ENCODE measurements at places on chromosomes 12 and 14.
A peak's percentile ranks its signal among the peaks of the same experiment; 100 is the strongest.

- no peak for DNase-seq
These were observed 107.0 kb upstream of the FKBP4 start for GRCh38 chr12:2687726-2688125.

GRCh38 chr12:119630962-119631550 is 36.9 kb upstream of the PRKAB1 start:
- no peak for DNase-seq

DNA sequence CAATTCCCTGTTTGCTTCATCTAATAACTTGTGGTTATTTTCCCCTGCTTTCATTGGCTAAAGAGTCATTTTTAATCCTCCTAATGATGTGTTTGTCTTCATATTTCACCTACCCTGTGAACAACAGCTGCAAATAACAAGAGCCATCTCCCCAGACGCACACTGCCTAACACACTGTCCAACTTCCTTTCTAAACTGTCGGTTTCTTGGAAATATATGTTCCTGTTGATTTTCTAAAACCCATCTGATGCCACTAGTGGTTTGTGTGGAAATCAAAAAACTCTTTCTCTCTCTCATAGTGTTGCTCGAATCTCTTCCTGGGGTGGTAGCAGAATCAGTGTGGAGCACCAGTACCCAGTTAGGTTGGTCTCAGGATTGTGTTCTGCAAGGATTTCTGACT is 226.9 kb downstream of the EPS8 start:
- DNase-seq: no peak

DNA sequence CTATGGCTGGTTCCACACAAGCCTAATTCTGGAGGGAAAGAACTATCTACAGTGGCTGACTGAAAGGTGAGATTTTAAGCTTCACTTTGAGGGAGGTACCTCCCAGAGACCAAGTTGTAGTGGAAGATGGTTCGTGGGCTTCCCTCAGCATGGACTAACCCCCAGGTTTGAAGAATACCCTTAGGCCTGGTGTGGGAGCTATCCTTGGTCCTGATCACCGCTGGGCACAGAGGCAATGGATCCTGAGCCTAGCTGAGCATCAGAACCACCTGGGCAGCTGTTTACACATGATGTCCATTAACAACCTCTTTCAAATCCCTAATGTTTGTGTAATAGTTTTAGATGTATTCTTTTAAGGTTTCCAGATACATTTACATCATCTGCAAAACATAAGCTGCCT is 10.3 kb downstream of the DAO start:
- no peak for DNase-seq

- peak; percentile 7 for DNase-seq
These were observed 24.3 kb upstream of the PLEKHD1 start for GRCh38 chr14:69460093-69460701.

- DNase-seq: no peak
These were observed 1.1 kb upstream of the TRAF3 start for GRCh38 chr14:102775855-102776760.

DNA sequence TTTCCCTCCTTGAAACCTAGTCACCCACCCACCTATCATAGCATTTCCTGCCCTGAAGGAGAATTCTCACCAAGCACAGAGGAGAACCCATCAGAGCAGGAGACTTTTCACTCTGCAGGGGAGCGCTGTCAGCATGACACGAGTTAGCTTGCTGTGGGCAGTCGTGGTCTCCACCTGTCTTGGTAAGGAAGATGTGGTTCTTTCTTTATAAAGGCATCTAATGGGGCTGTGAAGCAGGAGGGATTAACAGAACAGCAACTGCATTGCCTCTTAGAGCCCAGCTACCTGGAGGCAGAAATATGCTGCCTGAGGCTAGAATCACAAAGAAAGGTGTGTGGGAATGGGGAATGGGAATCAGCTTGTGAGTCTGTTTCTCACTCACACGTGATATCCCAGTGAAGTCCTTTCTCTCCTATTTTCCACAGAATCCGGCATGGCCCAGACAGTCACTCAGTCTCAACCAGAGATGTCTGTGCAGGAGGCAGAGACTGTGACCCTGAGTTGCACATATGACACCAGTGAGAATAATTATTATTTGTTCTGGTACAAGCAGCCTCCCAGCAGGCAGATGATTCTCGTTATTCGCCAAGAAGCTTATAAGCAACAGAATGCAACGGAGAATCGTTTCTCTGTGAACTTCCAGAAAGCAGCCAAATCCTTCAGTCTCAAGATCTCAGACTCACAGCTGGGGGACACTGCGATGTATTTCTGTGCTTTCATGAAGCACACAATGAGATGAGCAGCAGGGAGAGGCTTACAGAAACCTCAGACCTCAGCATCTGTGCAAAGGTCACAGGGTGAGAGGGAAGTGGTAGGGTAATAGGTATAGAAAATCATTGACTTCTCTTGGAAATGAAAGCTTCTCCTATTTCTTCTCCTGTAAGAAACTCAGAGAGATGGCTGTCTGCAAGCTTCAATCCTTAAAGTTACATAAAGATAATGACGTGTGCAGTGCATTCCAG is 316.9 kb downstream of the DAD1 start:
- DNase-seq: no peak

- no peak for DNase-seq
These were observed 62.7 kb downstream of the NOS1 start for GRCh38 chr12:117298648-117299225.

- no peak for DNase-seq
These were observed 3.8 kb upstream of the SDSL start for GRCh38 chr12:113418213-113418879.

GRCh38 chr12:130916241-130916911 is 37.3 kb upstream of the ADGRD1 start:
- no peak for DNase-seq

GRCh38 chr14:65210822-65211182 is 108.5 kb upstream of the MAX start:
- no peak for DNase-seq

DNA sequence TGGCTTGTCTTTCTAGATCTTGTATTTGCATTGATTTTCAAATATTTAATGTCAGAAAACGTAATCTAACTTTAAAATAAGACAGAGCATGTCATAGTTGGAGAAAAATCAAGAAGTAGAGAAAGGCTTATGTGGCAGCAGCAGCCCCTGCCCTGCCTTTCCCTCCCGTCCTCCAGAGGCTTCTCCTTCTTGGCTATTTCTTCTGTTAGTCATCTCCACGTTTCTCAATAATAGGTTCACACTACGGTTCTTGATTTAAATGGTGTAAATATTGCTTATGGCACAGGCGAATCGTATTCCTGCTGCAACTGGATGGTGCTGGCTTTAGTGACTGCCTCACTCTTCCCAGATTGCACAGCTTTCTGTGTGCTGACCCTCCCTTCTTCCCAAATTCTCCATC is 42.8 kb downstream of the SLC8B1 start:
- DNase-seq: no peak

DNA sequence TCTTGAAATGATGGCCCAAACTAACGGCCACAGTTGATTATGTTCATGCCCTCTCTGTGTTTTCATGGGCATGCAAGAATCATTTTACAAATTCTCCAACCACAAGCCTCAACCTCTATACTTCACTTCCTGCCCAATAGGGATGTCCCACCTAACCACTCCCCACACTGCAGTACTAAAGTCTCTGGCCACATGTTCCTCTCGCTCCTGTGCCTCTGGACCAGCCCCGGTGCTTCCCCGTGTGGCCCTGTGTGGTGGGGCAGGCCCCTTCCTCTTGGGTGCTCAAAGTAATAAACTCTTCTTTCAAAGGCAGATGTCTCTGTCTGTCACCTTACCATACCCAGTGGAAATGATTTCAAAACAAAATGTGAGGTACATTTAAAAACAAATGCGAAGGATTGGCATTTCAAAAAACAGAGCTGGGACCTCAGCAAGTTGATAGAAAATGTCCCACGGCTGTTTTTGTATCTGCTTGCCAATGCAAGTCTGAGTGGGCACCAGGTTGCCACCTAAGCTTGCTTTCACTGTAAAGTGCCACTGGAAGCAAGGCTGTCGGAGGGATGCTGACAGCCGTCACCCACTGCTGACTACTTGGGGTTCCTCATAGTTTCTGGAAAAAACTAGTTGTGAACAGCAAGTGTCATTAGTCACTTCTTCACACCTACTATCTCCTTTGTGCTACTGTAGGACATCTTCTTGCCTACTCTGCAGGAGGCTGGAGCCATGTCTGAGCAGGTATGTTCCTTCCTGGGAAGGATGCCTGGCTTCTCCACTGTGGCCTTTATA is 8.2 kb upstream of the SERPINA11 start:
- DNase-seq: no peak

GRCh38 chr14:101708853-101709532 is 52.5 kb upstream of the PPP2R5C start:
- DNase-seq: no peak

DNA sequence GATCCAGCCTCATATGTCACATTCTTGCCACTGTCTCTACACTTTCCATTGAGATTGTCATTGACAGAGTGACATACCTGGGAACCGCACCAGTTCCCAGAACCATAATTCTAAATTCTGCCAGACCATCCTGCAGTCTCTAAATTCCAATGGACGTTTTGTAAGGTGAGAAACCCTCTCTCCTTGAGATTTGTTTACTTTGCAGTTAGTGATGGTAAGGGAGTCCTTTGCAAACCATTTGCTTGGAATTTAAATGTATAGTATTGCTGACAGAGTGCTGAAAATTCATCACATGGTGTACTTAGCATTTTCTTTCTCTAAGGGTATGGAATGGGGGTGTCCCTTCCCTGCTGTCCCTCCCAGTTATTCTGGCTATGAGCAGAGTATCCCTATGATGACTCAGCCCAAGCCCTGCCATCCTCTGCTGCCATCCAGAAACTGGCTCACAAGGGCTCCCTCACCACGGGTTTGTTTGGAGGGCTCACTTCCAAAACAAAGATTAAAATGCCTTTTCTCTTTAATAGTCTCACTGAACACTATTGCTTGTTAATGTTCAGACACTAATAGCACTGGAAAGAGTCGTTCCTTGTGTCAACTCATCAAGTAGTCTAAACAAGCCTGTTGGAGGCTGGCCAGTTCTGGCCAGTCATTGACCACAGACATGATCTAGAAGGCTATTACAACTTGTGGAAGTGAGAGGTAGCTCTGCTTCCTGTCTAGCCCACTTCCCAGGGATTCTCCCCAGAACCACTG is 129.0 kb upstream of the HMGA2 start:
- DNase-seq: no peak

DNA sequence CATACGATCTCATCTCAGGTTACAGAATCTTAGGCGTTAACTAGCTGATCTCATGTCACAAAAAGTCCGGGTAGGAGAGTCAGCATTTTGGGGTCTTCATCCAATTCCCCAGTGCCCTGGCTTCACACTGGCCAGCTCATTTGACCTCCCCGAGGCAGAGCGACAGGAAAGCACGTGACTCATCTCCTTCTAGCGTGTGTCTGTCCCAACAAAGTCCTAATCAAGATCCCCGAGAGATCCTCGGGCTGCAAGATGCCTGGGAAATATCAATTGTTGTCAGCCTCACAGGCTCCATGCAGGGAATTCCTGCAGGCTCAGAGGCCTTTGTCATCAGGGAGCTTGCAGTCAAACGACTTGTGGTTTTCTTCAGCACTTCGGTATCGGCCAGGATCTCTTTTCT is 57.5 kb downstream of the ZNF664 start:
- DNase-seq: no peak

DNA sequence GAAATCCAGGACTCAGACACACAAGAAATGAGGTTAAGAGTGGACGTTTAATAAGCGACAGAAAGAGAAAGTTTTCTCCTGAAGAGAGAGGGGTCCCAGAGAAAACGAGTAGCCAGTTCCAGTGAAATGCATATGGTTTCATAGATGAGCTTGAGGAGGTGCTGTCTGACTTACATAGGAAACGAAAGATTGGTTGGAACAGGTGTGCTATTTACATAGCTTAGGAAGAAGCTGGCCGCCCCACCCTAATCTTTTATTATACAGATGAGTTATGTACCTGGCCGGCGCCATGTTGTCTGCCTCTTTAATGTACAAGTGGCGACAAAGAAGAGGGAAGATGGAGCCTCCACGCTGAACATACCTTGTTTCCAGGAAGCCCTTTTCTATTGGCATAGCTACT is 223.0 kb downstream of the SLC6A15 start:
- DNase-seq: no peak

- no peak for DNase-seq
These were observed 19.7 kb upstream of the GRIP1 start for GRCh38 chr12:66698558-66698957.

GRCh38 chr14:73238941-73239340 is 1.6 kb downstream of the PAPLN start:
- DNase-seq: no peak

- no peak for DNase-seq
These were observed 51.6 kb downstream of the MVK start for GRCh38 chr12:109625131-109625559.

DNA sequence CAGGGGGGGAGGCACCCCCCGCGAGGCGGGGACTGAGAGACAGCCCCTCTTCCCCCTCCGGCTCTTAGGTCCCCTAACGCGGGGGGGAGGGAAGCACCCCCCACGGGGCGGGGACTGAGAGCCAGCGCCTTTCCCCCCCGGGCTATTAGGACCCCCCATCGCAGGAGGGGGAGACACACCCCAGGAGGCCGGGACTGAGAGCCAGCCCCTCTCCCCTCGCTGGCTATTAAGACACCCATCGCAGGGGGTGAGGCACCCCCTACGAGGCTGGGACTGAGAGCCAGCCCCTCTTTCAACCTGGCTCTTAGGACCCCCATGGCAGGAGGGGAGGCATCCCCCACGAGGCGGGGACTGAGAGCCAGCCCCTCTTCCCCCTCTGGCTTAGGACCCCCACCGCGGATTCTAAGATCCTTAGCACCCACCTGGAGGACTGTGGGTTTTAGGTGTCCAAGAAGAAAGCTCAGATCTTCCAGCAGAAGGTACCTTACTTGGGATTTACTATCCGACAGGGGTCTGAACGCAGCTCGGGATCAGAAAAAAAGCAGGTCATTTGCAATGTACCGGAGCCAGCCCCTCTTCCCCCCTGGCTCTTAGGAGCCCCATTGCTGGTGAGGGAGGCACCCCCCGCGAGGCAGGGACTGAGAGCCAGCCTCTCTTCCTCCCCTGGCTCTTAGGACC is 197.8 kb upstream of the PZP start:
- no peak for DNase-seq

GRCh38 chr12:100215209-100215608 is 14.6 kb downstream of the ACTR6 start:
- DNase-seq: no peak

GRCh38 chr14:67941456-67942018 is 122.0 kb downstream of the RAD51B start:
- DNase-seq: no peak

DNA sequence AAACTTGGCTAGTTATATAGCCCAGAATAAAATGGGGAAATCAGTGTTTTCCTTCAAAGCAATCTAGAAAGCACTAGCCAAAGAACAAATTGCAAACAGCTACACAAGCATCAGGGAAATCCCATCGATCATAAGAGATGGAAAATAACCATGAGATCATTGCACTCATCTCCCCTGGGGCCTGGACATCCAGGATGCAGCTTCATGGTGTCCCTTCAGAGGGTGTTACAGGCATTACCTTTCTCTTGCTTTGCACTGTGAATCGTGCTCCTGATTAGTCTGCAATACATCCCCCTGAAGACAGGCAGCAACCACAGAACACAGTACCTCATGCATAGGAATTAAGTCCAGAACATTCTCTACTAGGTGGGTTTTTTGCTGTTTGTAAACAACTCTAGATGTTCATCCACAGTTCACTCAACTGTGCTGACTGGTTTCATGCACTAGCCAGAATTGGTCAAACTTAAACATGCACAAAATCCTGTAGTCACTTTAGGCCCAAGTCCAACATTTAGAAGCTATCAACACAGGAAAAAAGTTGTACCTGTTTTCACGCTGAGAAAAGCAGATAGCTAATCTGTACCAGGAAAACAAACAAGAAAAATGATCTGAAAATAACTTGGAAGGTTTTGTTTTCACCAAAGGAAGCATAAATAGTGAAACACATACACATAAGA is 120.1 kb downstream of the ZFP36L1 start:
- no peak for DNase-seq

All from stimulated activated CD8-positive, alpha-beta memory T cell treated with anti-CD3 and anti-CD28 coated beads, Interleukin-15, amount 100 ng/mL, for 1 hour (primary cell).